Activated CD4-positive, alpha-beta T cell treated with anti-CD3 and anti-CD28 coated beads, Interleukin-2, amount 50 U/mL, for 48 hours (primary cell): ENCODE measurements at places on chromosomes 3 and 15.

GRCh38 chr15:31801152-31801551, 229.2 kb upstream of the CHRNA7 start:
- DNase-seq = no peak

- DNase-seq = no peak
Observed at GRCh38 chr3:37291275-37291700, 116.9 kb upstream of the LRRFIP2 start.

GRCh38 chr15:91192285-91192684, 92.2 kb downstream of the SV2B start:
- DNase-seq = no peak

DNA sequence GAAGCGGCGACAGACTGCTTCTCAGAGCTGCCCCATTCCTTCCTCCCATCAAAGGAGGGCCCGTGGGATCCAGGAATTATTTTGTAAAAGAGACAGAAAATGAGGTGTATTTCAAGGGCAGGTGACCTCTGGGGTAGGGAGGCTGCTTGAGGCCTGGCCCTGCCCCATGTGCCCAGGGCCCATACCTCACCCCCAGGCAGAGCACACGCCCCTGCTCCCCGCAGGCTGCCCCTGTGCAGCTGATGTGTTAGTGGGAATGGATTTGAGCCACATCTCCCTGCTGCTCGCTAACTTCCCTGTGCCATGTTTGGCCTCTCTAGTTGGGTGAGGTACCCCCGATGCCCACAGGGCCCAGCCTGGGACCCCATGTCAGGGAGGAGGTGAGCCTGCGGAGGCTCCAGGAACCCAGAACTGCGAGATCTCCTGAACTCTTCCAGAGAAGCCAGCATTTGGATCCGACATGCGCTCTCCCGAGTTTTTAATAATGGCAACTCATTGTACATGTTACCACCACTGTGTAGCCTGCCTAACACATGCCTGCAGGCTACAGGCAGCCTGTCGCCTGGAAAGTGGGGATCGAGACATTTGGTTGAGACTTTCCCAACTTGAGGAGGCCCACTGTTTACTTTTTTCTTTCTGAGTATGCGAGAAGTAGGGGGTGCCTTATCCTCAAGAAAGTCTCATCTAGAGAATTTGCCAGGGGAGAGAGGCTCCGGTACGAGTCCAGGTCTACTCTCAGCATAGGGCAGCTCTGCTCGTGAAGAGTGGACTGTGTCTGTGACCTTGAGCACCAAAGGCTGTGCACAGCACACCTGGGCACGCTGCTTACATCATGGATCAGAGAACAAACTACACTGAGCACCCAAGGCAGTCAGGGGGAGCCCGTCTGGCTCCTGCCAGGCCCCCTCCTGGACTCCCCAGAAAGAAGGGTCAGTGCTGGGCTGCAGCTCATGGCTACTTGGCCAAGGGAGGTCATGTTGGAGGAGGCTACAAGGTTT, 36.1 kb downstream of the PCSK6 start:
- DNase-seq = no peak

DNA sequence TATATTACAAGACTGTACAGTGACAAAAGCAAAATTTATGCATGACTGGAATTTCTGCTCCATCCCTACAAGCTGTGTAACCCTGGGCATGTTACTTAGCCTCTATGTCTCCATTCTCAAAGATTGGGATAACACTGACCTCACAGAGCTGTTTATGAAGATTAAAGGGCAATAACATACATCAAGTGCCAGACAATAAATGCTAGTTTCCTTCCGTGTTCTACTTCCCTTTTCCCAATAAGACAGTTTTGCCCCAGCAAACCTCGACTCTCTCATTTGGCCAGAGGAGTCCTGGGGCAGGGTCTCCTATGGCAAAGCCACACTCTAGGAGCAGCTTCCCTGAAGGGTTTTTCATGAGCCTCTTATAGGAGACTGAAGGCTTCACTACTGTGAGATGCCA, 7.5 kb downstream of the HEXA start:
- DNase-seq = no peak

- DNase-seq = no peak
Observed at GRCh38 chr15:62472616-62473299, 307.7 kb upstream of the C2CD4B start.
